Left renal cortex interstitium (tissue), 4 donors: ENCODE measurements at places on chromosomes 7 and 10. TPM values are rescaled to one million over a fixed set of nuclear protein-coding genes. Genes with fewer than 3 reads are reported as not detected.

Gene DNTT
- polyA plus RNA-seq = 0.35 TPM

DNA sequence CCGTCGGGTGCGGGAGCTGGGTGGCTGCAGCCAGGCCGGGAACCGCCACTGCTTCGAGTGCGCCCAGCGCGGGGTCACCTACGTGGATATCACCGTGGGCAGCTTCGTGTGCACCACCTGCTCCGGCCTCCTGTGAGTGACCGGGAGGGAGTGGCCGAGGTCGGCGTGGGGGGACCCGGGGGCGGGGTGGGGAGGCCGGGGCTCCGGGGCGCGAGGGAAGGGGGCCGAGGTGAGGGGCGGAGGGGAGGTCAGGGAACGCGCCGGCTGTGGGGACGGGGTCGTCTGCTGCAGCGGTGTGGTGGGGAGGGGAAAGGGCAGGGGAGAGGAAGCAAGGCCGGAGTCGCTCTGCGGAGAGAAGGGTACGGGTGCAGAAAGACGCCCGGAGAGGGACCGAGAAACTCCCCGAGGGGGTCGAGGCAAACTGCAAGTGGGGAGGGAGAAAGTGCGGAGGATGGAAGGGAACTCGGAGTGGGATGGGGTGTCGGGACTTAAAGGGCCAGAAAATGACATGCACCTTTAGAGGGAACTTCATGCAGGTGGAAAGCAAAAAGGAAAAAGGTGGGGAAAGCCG is 518 bp downstream of the AGFG2 start:
- DNase-seq = no peak

Gene CABCOCO1
- 2.9 TPM for polyA plus RNA-seq

- no peak for DNase-seq
Measured at GRCh38 chr10:103067484-103067883, 125.6 kb downstream of the NT5C2 start.

GRCh38 chr10:46282842-46283574 is 3.8 kb upstream of the ANTXRL start:
- no peak for DNase-seq

Gene ZNF775
- 9.5 TPM for polyA plus RNA-seq

- no peak for DNase-seq
Measured at GRCh38 chr7:139753693-139754111, 24.1 kb downstream of the HIPK2 start.

Gene NPC1L1
- 2.4 TPM for polyA plus RNA-seq

DNA sequence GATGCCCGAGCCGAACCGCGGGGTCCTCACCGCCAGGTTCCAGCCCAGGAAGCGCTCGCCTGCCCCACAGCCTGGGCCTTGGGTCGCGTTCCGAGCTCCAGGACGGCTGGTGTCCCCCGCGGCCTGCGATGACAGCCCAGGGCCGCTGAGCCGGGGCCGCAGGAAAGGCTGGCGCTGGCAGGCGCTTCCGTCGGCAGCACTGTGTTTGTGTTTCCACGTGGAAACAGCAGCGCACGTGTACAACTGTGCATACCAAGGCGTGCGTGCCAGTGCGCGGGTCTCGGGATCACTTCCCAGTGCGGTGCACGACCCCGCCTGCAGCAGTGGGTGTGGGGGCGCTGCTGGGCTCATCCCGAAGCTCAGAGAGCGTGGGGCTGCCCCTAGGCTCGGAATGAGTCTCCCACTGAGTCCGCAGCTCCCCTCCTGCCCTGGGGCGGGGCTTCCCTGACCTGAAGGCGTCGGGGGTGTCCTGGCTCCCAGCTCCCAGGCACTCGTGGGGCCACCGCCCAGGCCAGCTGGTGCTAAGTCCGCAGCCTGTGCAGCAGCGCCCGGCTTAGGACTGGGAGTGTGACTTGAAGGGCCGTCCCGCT is 17.2 kb downstream of the AP5Z1 start:
- no peak for DNase-seq

GRCh38 chr7:51226063-51226755 is 90.4 kb downstream of the COBL start:
- DNase-seq = no peak

DNA sequence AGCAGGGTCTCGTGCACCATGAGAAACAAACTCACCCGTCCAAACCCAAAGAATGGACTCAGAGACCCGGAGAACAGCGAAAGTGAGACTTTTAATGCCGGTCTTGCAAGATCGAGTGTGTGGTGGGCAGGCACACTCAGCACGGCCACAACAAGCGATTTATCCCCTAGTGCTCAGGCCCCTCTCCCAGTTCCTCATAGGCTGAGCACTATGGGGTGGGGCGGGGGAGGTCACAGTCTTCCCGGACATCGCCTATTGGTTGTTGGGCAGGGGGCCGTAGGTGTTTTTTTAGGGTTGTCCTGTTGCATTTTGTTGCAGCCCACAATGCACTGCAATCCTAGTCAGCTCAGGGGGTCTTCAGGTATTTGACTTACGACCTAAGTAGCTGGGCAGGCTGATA is 608.3 kb upstream of the FOXK1 start:
- DNase-seq = no peak

Gene ANKRD1
- 0.88 TPM for polyA plus RNA-seq

- DNase-seq = no peak
Measured at GRCh38 chr7:27142580-27143022, 880 bp downstream of the HOXA5 start.

- DNase-seq = no peak
Measured at GRCh38 chr10:35012781-35013180, 77.4 kb downstream of the CUL2 start.

- DNase-seq = no peak
Measured at GRCh38 chr10:84685047-84685660, 356.8 kb downstream of the CCSER2 start.

GRCh38 chr7:149791411-149792219 is 18.2 kb upstream of the ZNF467 start:
- no peak for DNase-seq

GRCh38 chr10:29022513-29022912 is 266.4 kb upstream of the LYZL1 start:
- no peak for DNase-seq

- no peak for DNase-seq
Measured at GRCh38 chr7:129376076-129376777, 58.0 kb upstream of the STRIP2 start.

Gene NKX1-2
- polyA plus RNA-seq = not detected

Gene ZNF727
- 0.16 TPM for polyA plus RNA-seq

- no peak for DNase-seq
Measured at GRCh38 chr7:833601-834258, 1.5 kb downstream of the SUN1 start.

- no peak for DNase-seq
Measured at GRCh38 chr7:22402250-22402649, 45.3 kb upstream of the RAPGEF5 start.

Gene TLL2
- 0.91 TPM for polyA plus RNA-seq

Gene NPS
- polyA plus RNA-seq = not detected

GRCh38 chr7:3204526-3204925 is 96.5 kb upstream of the SDK1 start:
- no peak for DNase-seq

DNA sequence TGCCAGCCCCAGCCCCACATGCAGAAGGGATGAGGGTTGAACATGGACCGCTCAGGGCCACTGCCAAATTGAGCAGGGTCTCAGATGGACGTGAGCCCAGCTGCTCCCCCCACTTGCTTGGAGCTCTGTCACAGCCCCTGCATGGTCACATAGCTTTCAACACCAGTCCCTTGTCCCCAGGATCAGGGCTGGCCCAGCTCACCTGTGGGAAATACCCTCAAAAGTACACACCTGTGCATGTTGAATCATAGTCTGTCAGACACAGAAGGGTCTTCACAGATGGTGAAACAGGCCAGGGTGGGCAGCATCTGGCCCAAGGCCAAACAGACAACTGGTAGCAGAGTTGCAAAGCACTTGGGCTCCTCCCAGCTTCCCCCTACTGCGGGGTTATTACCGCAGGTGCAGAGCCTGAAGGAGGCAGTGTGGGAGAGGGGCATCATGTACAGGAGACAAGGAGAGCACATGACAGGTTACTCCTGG is 77.6 kb upstream of the UNC5B start:
- DNase-seq = no peak

Gene PNLIP
- polyA plus RNA-seq = not detected

- DNase-seq = no peak
Measured at GRCh38 chr7:47581438-47581803, 490 bp downstream of the TNS3 start.

GRCh38 chr10:108050626-108051025 is 886.1 kb upstream of the SORCS1 start:
- no peak for DNase-seq

Gene APBB1IP
- polyA plus RNA-seq = 1.2 TPM

Gene METTL27
- polyA plus RNA-seq = 8.1 TPM

Gene DNA2
- polyA plus RNA-seq = 10.0 TPM

GRCh38 chr7:90818341-90818740 is 222.2 kb downstream of the CDK14 start:
- DNase-seq = no peak

- DNase-seq = no peak
Measured at GRCh38 chr7:106419455-106420182, 134.8 kb upstream of the NAMPT start.

DNA sequence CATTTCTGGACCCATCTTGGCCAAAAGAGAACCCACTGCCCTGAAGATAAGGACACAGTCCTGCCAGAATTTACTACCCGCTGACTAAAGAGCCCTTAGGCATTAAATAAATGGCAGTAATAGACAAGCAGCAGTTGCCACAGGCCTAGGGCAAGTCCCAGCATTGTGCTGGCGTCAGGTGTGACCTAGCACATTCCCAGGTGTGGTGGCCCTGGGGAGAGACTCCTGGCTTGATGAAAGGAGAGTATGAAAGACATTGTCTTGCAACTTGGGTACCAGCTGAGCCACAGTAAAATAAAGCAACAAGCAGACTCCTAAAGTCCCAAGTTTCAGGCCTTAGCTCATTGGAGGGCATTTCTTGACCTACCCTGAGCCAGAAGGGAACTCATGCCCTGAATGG is 715.7 kb upstream of the SORCS1 start:
- DNase-seq = no peak

- no peak for DNase-seq
Measured at GRCh38 chr10:113273181-113274163, 279.4 kb upstream of the HABP2 start.

DNA sequence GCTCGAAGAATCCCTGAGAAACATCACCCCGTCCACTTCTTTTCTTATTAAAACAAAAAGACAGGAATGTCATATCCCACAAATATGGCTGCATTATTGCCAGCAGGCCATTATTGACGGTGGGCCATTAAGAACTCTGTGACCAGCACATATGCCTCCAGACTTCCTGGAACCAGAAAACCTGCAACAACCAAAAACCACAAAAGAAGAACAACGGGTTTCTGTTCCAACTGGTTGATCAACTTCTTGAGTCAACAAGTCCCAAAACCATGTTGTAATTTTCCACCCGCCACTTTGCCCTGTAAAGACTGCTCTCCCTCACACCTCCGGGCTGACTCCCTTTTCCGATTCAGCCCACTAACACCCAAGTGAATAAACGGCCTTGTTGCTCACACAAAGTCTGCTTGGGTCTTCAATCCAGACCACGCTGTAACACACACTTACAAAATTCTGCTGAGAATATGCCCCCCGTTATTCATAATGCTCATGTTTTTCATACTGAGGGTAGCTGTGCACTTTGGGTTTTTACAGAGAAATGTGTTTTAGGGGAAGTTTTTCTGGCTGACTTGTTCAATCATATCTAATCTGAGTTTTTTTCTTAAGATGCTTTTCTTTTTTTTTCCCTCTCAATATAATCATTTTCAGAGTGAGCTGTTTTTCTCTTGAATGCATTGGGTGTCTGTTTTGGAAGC is 20.7 kb downstream of the ZNF107 start:
- DNase-seq = no peak

- DNase-seq = no peak
Measured at GRCh38 chr10:69146759-69147158, 22.8 kb downstream of the VPS26A start.

Gene FAM180A
- not detected for polyA plus RNA-seq

DNA sequence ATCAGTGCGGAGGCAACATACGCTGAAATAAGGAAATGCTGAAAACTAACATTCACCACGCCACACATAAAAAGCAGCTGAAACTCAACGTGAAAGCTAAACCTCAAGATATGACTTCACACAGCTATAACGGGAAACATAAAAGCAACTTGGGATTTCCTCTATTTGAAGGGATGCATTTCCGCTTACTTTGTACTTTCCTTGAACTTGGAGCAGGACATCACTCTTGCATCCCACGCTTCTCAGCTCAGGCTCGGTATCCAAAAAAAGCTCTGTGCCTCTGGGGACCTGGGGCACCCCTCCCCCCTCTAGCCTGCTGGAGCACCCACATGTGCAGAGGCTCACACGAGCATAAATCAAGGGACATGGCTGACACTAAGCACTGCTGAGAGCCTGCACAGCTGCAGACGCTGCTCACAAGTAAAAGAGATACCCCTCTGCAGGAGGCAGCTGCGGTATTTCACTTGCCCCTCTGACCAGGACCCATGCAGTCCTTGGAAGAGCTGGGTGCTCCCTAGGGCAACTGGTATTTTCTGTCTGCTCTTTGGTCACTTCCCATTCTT is 34.2 kb downstream of the PARD3 start:
- peak; percentile 59 for DNase-seq

DNA sequence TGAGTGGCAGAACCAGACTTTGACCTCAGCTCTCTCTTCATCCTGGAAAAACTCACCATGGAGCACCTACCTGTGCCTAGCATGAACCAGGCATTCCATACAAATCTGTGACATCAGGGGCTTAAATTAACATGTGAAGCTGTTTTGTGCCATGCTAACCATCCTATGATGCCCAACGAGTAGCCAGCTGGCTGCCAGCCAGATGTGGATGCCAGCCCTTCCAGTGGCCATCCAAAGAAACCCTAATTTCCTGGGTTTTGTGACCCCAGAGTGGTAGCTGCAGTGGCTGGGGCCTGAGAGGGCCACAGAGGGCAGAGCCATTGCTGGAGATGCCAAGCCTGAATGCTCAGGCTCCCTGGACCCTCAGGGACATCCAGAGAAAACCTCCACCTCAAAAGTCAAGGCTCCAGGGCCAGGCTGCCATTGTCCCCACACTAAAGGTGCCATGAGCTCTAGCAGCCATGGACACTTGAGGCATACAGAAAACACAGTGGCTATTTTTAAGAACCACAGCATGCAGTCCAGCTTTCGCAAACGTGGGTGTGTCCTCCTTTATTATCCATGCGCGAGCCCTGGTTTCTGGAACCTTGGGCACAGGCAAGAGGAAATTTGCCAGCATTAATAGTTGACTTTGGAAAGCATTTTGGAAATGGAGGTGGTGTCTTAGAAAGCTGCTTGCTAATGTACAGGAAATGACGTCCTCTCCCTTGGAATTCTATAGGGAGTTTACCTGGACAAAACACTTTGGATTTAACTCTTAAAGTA is 6.0 kb downstream of the CPXM2 start:
- DNase-seq = no peak
